ENCODE measurements at places on chromosomes 6 and 20.

GRCh38 chr6:88184921-88185320 is 18.8 kb upstream of the CNR1 start:
- no peak for DNase-seq

- DNase-seq: no peak
Observed at GRCh38 chr6:196543-196942, 95.7 kb upstream of the DUSP22 start.

GRCh38 chr6:148677594-148678476 is 69.0 kb upstream of the UST start:
- no peak for DNase-seq

DNA sequence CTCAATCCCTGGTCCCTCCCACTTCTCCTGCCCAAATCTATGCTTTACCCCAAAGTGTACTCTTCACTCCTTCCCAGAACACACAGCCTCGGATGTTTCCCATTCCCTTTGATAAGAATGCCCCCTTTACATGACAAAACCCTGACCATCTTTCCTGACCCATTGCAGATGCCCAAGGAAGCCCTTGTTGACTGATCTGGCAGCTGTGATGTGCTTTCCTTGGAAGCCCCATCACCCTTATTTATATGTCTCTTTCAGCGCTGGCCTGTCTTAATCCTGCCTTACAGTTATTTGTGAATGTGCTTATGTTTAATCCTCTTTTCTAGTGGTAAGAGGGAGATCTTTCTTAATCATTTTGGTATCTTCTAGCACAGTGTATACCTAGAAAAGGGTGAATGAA is 523.1 kb downstream of the CD83 start:
- DNase-seq: no peak

DNA sequence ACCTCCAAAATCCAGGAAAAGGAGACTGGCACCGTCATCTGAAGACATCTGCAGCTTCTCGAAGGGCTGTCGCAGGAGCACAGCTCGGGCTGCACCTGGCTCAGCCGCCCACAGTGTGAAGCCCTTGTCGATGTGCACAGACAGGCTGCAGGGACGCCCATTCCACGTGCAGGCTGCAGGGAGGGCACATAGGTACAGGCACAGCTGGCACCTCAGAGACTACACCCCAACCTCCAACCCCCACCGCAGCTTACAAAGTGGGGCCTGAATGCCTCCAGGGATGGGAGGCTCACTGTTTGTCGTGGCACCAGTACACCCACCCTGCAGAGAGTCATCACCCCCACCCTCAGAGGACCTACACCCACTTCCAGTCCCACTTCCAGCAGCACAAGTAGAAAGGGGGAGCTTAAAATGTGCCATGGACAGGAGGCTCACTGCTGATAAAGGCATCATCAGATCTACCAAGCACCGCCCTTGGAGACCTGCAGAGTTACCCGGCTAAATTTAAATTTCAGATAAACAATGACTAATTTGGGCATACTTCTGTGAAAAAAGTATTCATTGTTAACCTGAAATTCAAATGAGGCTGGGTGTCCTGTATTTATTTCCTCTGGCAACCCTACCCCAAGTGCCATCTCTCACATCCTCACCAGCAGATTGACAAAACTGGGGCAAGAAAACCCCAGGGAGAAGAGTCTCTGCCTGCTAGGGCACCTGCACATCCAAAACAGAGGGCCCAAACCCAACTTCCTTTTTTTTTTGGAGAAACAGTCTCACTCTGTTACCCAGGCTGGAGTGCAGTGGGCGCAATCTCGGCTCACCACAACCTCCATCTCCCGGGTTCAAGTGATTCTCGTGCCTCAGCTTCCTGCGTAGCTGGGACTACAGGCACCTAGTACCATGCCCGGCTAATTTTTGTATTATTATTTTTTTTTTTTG is 7.7 kb upstream of the CDK5RAP1 start:
- no peak for DNase-seq

DNA sequence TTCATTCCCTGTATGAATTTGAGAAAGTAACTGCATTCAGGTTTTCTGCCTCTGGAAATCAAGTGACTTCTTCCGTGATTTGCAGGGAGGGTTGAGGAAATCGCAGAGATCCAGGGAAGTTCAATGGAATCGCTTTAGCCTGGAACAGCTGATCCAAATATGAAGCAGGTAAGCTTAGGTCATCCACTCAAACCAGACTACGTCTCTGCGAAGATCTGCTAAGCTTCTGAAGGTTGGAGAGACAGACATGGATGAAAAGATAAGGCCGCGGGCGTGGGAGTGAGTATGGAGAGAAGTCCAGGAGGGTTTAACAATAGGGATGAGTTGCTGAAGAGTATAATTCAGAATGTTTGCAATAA is 34.2 kb upstream of the BTN3A2 start:
- DNase-seq: no peak

GRCh38 chr20:43559147-43559987 is 540 bp downstream of the SGK2 start:
- DNase-seq: no peak

- DNase-seq: no peak
Observed at GRCh38 chr20:53736122-53736756, 142.6 kb upstream of the ZNF217 start.

GRCh38 chr6:97293198-97293696 is 10.2 kb upstream of the MMS22L start:
- DNase-seq: no peak

- DNase-seq: no peak
Observed at GRCh38 chr6:18154507-18155149, at the start of gene TPMT. TSS of gene TPMT (minus strand) at chr6:18155077. CDS start at chr6:18149127, 5,950 bp downstream.

DNA sequence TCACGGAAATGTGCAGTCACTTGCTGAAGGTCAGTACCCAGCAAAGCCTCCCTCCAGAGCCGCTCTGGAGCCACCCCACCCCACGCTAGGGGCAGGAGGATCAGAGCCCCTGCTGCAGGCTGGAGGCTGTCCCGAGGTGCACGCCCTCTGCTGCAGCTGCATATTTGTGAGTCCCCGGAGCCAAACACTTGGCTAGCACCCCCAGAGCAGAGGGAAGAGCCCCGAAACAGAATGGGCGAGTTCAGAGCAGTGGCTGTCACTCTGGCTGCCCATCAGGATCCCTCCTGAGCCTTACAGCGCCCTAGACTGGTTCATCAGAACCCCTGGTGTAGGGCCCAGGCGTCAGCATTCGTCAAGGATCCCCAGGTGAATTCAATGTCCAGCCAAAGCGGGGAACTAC is 9.5 kb upstream of the TULP1 start:
- no peak for DNase-seq

GRCh38 chr6:10534419-10534762 is 13.2 kb downstream of the GCNT2 start:
- DNase-seq: no peak

DNA sequence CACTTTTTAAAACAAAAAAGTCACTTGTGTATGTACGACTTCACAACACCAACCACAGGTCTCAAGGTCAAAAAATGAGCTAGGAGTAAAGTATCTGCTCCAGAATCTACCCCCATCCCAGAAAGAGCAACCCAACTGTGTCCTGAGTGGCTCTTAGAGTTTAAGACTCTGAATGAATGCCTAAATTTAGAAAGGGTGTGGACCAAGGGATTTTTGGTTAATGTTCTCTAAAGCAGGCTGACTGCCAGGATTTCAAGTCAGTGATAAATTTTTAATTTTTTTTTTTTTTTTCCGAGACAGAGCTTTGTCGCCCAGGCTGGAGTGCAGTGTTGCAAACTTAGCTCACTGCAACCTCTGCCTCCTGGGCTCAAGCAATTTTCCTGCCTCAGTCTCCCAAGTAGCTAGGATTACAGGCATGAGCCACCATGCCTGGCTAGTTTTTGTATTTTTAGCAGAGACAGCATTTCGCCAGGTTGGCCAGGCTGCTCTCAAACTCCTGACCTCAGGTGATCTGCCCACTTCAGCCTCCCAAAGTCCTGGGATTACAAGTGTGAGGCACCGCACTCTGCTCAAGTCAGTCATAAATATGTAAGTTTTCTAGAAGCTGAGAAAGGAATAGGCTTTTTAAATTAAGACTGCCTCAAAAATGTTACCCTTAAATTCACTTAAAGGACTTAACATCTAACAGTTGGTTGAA is 20.2 kb downstream of the STAU1 start:
- DNase-seq: no peak

GRCh38 chr6:72631480-72631879 is 9.6 kb downstream of the KCNQ5 start:
- DNase-seq: no peak

DNA sequence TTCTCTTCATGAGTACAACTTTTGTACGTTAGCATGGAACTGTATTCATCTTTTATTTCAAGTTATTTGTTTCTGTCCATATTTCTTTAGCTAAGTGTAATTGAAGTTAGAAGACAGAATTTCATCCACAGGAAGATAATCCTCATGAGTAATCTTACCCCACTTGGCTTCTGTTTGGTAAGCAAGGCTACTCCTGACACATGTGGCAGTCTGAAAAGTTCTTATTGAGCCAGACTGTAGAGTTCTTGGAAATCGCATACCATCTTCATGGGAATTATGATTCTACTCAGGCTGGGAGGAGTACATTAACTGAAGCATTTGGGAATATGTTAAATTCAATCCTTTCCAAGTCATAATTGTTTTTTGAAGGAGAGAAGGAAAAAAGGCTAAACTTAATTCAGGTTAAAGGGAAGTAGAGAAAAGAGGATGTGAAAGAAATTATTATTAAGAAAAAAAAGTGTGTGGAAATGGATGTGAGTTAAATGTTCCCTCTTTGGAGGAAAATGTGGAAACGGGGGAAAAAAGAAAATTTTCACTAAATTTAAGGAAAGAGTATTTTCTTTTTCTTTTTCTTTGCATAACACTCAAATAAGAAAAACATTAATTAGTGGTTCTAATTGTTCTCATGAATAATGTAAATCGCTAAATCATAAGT is 41.5 kb upstream of the TENT5A start:
- no peak for DNase-seq

GRCh38 chr6:1242446-1242845 is 69.5 kb upstream of the FOXQ1 start:
- no peak for DNase-seq

GRCh38 chr20:47141941-47142773 is 214.3 kb downstream of the ZMYND8 start:
- no peak for DNase-seq

GRCh38 chr6:87731818-87732661 is 30.0 kb upstream of the AKIRIN2 start:
- DNase-seq: no peak

DNA sequence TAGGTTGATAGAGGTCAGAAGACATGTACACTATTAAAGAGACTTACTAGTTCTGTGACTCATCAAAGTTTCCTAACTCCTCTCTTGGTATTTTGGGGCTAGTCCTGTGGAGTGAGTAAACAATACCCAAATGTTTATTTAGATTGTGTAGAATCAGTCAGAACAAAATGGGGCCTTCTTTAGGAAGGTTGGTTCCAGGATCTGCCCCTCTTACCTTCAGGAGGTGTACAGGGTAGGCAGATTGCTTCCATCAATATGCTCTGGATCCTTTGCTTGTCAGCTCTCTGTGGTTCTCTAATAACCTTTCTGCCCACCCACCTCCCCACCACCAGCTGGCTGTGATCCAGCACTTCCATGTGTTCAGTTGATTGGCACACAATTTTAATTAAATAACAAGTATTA is 107.0 kb downstream of the POPDC3 start:
- no peak for DNase-seq

DNA sequence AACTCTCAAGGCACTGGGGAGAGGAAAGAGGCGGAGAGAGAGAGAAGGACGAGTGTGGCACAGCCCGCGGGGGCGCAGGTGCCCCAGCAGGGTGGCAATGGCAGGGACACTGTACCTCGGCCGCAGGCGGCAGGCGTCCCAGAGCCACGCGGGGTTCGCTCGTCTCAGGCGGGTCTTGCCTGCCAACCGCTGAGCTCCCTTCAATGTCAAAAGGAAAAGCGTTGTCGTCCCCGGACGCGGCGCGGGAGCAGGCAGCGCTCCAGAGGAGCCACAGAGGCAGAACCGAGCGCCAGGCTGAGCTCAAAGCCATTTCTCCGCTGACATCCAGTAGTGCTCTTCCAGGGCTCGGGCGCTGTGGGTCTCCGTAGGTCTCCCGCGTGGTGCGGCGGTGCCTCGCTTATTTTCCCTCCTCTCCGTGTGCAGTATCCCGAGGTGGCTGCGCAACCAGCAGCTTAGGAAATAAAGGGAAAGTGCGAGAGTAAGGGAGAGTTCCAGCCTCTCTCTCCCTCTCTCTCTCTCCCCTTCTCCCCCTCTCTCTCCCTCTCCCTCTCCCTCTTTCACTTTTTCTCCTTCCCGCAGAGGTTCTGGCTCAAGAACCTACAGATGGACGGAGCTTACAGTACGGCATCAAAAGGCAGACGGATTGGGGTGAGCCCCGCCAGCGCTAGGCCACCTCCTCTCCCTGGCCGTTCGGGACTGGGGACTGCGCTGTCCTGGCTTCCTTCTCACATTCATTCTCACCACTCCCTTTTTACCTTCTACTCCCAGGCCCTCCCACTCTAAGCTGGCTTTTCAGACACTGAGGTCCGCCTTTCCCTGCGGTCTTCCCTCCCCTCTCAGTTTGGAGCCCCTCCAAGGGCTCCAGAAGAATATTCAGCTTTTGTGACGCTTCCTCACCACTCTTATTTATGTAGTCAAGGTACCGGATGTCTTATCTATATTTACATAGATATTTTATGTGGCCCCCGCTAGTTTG is at the start of gene LAMA4:
LAMA4 (minus strand) TSS at position 727 of the 976 bp plus-strand sequence; CDS start at position 310, 417 bp downstream.
- DNase-seq: no peak

- no peak for DNase-seq
Observed at GRCh38 chr6:22666021-22666420, 96.7 kb downstream of the HDGFL1 start.

DNA sequence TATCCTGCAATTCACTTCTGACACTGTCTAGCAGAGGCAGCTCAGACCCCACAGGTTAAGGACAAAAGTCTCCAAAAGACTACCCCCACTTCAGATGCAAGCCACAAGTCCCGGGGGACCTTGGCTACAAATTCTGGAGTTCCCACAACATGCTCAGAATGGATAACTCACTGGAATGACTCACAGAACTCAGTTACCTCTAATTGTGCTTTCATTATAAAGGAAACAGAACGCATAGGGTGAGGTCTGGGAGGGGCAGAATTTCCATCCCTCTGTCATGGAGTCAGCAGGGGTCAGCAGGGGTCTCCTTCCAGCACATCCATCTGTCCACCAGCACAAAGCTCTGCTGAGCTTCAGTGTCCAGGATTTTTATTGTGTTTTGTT is 184.2 kb downstream of the CDH4 start:
- DNase-seq: no peak

- DNase-seq: no peak
Observed at GRCh38 chr6:142482974-142483373, 181.2 kb downstream of the ADGRG6 start.

GRCh38 chr6:69729870-69730449 is 66.8 kb downstream of the LMBRD1 start:
- DNase-seq: no peak

Data from stimulated activated CD4-positive, alpha-beta T cell treated with anti-CD3 and anti-CD28 coated beads, Interleukin-1b, Interleukin-23, amount 100 ng/mL, for 1 hour (primary cell).